ENCODE measurements at places on chromosomes 6 and 20.

GRCh38 chr20:17380801-17381200 is 150.4 kb downstream of the BFSP1 start:
- DNase-seq: no peak

DNA sequence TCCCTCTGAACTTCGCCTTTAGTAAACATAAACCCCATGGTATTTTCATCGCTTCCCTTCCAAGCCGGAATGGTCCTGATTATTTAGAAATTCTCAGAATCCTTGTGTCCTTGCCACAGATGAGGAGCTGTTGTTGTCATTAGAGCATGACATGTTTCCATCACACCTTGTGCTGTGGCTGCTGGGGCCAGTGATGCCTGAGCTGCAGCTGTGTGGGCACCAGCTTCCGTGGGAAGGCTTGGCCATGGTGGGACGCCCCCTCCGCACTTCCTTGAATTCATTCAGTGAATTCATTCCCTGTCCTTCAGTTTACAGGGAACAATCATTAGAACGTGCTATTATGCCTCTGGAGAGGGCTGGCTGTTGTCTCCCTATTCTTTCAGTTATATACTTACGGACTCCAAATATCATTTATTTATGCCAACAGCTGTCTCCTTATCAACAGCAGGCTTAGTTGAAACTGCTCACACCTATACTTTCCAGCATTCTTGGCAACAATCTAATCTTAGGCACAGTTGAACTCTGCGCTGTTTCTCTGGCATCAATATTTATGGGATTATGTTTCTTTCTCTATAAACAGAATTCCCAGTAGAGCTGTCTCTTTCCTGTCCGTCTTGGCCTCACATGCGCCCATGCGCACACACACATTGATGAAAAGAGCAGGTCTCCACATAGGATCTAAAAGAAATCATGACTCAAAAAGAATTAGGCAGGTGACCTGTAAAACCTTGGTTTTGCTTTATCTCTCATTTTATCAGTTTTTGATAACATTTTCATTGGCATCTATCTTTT is 9.0 kb downstream of the ADGRF1 start:
- no peak for DNase-seq

DNA sequence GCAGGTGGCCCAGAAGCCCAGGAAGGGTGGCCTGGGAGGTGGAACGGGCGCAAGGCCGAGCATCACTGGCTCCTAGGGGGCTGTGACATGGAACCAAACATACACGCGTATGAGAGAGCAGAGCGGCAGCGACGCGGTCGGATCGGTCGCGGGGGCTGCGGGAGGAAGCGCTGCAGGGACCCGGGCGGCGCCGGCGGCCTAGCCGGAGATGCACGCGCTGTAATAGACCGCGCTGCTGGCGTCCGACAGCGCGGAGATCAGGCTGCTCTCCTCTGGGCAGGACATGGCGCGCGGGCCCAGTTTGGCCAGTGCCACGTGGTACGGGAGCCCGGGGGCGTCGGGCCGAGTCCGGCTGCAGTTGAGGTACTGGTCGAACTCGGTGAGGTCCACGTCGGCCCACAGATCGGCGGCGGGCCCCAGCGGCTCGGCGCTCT is 1.5 kb downstream of the SOX18 start:
- no peak for DNase-seq

GRCh38 chr6:40724886-40725285 is 137.7 kb upstream of the LRFN2 start:
- DNase-seq: no peak

GRCh38 chr6:16472349-16473069 is 234.1 kb downstream of the GMPR start:
- no peak for DNase-seq

DNA sequence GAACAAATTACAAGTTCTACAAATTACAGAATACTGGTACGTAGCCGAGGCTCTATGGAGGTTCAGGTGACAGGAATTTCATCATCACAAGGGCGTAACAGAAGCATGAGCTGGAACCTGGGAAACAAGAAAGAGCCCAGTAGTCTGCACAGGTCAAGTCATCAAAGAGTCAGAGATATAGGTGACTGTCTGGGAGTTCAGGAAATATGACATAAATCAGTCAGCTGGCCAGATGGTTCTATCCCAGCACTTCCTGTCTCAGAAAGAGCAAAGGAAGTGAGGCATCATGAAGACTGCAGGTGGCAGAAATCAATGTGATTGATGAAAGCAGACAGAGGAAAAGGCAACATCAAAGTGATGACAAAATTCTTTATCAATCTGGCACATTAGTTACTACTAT is 23.3 kb downstream of the MYCT1 start:
- no peak for DNase-seq

GRCh38 chr6:134835993-134836392 is 113.9 kb downstream of the ALDH8A1 start:
- no peak for DNase-seq

GRCh38 chr6:150185732-150186117 is 42.9 kb downstream of the PPP1R14C start:
- no peak for DNase-seq

DNA sequence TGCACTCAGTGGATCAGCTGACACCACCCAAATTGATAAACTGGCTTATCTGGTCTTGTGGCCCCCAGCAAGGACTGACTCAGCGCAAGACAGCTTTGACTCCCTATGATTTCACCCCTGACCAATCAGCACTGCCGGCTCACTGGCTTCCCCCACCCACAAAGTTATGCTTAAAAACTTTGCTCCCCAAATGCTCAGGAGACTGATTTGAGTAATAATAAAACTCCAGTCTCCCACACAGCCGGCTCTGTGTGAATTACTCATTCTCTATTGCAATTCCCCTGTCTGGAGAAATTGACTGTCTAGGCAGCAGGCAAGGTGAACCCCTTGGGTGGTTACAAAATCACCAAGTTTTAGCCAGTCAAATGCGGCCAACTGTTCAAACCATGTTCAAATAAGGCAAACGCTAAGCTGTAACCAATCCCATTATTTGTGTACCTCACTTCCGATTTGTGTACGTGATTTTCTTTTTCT is 32.5 kb downstream of the SLC22A2 start:
- DNase-seq: no peak

DNA sequence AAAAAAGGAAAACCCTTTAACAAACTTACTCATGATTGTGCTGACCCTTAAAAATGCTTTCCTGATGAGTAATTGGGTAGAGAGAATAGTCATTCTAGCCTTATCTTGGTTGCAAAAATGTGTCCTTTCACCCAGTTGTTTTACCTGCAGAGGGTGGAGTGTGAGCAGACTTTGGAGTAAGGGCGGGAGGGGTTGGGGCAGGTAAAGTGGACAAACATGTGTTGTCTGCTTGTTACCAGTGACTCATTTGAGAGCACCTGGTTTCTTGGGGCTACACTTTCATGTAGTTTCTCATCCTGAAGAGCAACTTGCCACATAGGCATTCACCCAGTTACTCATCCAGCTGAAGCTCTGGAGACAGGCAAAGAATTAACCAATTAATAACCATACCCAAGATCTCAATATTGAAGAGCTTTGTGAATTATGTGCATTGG is 121.1 kb downstream of the TNFRSF21 start:
- DNase-seq: no peak

DNA sequence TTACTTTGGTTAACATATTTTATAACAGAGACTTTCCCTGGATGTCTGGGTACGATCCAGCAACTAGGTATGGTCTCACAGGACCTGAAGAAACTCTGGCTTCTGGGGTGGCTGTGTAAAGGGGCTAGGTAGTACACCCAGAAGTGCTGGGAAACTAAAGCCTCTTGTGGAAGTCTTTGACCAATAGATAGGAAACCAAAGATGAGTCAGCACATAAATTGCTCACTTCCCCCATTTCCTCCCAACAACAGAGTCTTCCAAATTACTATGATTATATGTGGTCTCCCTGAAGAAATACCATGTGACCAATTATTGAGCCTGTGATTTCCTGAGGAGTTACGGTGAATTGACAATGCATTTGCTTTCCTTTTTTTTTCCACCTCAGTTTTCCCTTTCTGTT is 26.8 kb upstream of the TBX18 start:
- DNase-seq: no peak

DNA sequence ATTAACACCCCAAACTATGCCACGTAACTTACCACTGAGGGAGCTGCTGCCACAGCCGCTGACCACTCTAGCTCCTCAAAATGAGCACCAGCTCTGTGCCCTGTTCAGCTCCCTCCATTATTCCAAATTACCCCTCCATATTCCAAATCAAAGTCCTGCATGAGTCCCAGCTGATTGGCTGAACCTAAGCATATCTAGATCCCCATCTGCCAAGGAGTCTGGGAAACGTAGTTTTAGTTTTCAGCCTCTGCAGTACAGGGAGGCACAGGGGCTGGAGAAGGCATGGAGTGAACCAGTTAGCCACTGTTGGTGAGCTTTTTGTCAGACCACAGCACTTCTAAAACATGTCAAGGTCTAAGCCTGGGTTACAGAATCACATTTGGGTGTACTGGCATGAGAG is 15.9 kb downstream of the UNC5CL start:
- DNase-seq: no peak

DNA sequence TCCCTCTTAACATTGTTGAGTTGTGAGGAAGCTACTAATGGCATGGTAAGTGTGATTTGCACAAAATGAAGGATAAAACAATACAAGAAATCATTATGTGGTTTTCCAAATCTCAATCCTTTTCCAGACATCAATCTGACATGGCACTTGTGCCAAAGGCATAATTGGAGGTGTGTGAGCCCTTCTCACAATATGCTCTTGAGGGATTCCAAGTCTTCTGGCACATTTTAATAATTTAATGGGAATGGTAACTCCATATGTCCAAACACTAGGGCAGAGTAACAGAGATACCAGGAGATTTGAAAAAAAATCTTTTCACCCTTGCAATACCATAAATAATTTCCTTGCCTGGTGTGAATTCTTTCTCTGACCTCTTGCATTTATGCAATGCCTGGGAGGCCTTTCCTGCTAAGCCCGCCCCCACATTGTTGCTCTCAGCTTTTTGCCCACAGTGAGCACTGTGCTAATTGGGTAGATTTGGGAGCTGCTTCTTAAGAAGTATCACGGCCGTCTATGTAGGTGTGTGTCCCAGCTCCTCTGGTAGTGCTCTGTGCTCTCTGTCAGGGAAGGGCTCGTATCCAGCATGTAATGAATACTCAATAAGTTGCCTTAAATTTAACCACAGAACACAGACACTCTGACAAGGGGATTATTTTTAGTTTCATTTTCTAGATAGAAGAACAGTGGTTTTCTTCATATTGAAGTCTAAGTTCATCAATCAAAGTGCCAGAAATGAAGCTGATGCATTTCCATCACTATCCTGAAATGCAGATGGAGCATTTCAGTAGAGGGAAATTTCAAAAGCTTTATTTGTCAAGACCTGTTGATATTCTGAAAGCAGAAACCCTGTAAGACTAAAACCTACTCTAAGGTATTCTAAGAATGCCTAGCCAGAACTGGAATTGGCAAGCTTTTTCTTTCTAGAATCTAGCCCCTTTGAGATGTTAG is 54.4 kb upstream of the CEP85L start:
- no peak for DNase-seq

DNA sequence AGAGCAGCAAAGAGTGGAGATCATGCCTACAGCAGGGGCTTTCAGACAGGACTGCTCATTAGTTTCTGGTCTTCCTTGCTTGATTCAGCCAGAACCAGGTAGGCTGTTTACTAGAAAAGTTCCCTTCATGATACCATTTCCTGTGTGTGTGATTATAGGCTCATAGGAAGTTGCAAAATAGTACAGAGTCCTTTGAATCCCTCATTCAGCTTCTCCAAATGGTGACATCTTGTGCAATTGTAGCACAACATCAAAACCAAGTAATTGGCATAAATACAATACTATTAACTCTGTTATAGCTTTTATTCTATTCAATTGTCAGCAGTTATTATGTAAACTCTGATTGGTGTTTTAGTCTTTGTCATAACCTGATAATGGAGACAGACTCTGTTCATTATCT is 347.3 kb upstream of the CDH4 start:
- no peak for DNase-seq

DNA sequence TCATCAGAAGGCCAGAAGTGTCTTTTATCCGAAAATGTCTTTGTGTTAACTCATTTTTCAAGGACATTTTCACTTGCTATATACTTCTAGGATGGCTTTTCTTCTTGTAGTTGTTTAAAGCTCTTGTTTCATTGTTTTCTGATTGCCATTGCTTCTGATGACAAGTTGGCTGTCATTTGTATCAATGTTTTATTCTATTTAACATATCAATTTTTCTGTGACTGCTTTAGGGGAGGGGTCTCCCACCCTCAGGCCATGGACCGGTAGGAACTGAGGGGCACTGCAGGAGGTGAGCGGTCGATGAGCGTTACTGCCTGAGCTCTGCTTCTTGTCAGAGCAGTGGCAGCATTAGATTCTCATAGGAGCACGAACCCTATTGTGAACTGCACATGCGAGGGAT is 65.8 kb downstream of the AK9 start:
- DNase-seq: no peak

- DNase-seq: no peak
These were observed 42.2 kb upstream of the ADTRP start for GRCh38 chr6:11820821-11821220.

GRCh38 chr20:48284837-48285236 is 499.6 kb upstream of the SULF2 start:
- no peak for DNase-seq

All from NCI-H2029 (cell line).